ENCODE measurements at places on chromosomes 2 and 18. TPM values are rescaled to one million over a fixed set of nuclear protein-coding genes. Genes with fewer than 3 reads are reported as not detected.

DNA sequence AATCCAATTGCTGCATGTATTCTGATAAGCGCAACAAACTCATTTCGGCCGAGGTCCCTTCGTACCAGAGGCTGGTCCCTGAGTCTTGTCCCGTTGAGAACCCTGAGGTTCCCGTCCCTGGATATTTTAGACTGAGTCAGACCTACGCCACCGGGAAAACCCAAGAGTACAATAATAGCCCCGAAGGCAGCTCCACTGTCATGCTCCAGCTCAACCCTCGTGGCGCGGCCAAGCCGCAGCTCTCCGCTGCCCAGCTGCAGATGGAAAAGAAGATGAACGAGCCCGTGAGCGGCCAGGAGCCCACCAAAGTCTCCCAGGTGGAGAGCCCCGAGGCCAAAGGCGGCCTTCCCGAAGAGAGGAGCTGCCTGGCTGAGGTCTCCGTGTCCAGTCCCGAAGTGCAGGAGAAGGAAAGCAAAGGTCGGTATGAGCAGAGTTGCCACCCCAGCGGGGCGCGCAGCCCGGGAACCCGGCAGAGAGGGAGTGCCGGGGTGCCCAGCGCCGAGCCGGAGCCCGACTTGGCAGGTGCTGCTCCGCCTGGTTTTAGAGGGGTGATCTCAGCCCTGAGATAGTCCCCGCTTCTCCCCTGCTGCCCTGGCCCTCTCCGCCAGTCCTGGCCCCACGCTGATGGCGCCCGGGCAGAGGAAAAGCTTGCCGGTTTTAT, 714 bp downstream of the HOXD10 start:
- no peak for DNase-seq

DNA sequence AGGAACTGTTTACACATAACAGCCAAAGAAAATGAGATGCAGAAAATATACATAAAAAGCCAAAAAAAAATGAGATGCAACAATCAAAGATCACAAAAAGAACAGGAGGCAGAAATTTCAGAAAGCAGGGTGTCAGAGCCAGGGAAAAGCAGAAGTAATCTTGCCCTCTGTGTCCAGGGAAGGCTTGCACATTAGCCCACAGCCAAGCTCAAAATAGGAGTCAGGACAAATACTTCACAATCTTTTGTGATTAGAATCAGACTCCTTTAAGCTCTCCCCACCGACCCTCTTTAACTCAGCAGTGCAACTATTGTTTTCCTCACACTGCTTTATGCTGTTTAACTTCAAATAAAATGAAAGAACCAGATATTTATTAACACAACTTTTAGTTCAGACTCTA, 34.6 kb downstream of the IAH1 start:
- no peak for DNase-seq

GRCh38 chr18:78770139-78770822, 209.3 kb upstream of the SALL3 start:
- DNase-seq, result no peak

STPG4 gene
- 1.0 TPM for total RNA-seq

DNA sequence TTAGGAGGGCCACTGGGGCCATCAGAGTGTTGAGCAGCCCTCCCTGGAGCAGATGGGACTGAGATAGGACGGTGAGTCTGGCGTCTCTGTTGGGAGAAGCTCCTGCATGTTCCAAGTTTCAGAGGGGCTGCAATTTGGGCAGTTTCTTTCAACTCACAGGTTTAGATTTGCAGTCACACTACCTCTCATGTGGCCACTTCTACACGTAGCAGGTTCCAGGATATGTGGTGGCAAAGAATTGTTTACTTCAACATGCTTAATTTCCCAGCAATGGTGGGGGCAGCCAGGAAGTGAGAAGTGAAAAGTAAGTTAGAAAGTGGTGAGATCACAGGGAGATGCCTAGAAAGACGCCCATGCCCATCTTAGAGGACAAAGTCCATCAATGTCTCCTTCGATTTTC, 9.3 kb downstream of the NCK2 start:
- DNase-seq, result no peak

TWSG1 gene
- total RNA-seq, result 57.6 TPM

DNA sequence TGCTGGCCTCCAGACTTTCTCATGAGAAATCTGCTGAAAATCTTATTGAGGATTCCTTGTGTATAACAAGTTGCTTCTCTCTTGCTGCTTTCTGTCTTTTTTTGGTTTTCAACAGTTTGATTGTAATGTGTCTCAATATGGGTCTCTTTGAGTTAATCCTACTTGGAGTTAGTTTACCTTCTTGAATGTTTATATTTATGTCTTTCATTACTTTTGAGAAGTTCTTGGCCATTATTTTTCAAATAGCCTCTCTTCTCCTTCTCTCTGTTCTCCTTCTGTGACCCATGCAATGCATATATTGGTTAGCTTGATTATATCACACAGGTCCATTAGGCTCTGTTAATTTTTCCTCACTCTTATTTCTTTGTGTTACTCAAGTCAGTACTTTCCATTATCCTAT, 67.4 kb upstream of the ADAM23 start:
- DNase-seq, result no peak

- no peak for DNase-seq
Measured at GRCh38 chr18:51430538-51430937, 233.1 kb upstream of the MEX3C start.

SLC4A3 gene
- 29.4 TPM for total RNA-seq

- no peak for DNase-seq
Measured at GRCh38 chr2:46535360-46535759, 56.0 kb downstream of the TMEM247 start.

DNA sequence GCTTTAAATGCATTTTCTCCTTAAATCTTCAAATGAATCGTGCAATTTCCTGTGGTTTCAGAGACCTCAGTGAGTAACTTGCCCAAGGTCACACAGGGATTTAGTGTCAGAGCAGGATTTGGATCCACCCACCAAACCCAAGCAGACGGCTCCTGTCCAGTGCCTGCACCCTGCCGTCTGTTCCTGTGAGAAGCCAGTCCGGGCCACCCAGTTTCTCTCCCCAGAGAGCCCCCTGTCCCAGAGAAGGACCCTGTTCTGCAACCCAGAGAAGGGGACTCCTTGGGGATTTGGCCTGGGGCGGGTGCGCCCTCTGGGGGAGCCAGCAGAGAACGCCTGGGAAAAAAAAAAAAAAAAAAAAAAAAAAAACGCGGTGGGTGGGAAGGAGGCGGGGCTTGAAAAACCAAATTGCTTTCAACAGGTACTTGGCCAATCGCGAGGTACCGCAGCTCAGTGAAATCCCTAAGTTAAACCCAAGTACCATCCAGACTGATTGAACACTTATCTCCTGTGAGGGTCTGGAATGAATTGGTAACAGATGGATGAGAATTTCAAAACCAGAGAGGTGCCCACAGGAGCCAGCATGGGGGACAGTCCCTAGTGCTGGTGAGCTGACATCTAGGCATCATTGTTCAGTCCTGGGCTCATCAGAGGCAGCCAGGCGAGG, 30.9 kb upstream of the REEP1 start:
- DNase-seq, result peak; percentile 37

DNA sequence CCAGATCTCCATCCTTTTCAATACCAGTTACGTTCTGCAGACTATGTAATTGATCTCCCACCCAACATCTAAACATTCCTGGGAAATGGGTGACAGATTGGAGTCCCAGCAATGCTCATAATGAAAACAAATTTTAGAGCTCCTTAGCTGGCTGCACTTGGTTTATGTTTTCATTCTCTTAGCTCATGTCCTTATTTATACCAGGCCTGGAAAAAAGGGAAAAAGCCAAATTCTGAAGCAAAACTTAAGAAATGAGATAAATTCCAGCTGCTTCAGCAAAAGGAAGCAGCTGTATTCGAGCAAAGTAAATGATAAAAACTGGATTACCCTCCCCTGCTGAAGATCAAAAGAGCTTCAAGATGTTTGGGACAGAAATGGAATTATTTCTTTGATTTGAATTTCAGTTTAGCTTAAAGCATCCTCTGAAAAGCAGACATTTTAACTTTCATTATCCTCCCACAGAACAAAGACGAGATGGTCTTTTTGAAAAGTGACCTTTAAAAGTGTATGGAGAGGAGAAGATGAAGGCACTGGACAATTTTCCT, 196.5 kb upstream of the THUMPD2 start:
- DNase-seq, result no peak

DUSP19 gene
- total RNA-seq, result 0.29 TPM

DNA sequence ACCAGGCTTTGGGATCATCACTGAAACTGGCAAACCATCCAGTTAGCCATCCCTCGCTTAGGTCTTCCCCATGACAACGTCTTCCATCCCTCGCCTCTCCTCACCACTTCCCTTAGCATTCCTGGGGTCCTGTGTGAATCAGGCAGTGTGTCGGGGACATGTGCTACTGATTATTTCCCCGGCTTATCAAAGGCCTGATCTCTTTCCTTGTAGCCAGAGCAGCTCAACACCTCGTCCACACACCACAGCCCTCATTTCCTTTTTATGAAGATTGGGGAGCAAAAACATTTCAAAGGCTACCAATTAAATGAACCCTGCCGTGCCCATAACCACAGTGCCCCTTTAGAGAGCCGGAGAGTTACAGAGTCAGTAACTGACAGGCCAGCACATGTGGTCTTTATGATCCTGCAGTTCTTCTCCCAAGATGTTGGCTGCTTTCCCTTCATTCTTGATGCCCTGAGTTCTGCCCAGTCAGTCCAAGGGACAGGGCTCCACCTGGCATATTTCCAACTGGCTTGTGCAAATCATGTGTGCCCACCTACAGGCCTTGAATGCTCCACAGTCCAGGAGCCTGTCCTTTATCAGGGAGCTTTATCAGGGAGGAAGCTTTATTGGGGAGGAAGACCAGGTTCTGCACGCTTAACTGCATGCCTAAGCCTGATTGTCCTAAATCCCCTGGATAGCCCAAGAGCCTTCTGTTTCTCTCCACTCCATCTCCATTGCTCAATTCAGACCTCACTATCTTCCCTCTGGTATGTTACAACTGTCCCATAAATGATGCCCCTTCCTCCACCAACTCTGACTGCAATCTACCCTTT, 343.1 kb downstream of the CYRIA start:
- no peak for DNase-seq

PIKFYVE gene
- 15.6 TPM for total RNA-seq

VWA3B gene
- not detected for total RNA-seq

- no peak for DNase-seq
Measured at GRCh38 chr2:48250943-48251342, 279.0 kb upstream of the STON1 start.

DNA sequence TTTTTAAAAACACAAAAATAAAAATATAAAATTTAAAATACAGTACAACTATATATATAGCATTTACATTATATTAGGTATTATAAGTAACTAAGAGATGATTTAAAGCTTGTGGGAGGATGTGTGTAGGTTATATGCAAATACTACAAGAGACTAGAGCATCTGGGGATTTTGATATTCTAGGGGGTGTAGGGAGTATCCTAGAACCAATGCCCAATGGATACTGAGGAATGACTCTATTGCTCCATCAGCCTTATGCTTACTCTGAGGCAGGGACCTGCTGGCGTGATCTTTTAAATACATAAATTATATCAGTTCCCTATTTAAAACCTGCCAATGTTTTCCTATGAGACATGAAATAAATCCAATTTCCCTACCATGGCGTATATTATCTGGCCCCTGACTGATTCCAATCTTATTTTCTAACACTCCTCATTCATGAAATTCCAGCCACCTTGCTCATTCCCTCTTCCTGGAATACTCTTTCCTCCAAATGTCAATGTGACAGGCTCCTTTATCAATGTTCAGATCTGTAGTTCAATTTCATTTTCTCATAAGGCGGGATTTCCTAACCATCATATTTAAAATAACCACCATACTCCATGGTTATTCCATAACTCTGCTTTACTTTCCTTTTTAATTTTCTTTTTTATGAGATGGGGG, 22.2 kb downstream of the SP3 start:
- no peak for DNase-seq

- DNase-seq, result no peak
Measured at GRCh38 chr2:134246154-134246874, 7.6 kb upstream of the MGAT5 start.

PARD3B gene
- total RNA-seq, result 21.8 TPM

CNTNAP5 gene
- total RNA-seq, result 1.4 TPM

GRCh38 chr2:125095826-125096225, 1070.7 kb downstream of the CNTNAP5 start:
- DNase-seq, result no peak

- DNase-seq, result no peak
Measured at GRCh38 chr18:75915941-75916623, 488.6 kb upstream of the SMIM21 start.

SULT1C2 gene
- 2.8 TPM for total RNA-seq

GNLY gene
- 4.8 TPM for total RNA-seq

LRP1B gene
- total RNA-seq, result 0.79 TPM

GRCh38 chr2:179044500-179044899, 5.4 kb downstream of the CCDC141 start:
- no peak for DNase-seq

ACMSD gene
- total RNA-seq, result not detected

MYOM1 gene
- 9.7 TPM for total RNA-seq

- DNase-seq, result no peak
Measured at GRCh38 chr18:79484661-79485621, 89.2 kb downstream of the NFATC1 start.

DNA sequence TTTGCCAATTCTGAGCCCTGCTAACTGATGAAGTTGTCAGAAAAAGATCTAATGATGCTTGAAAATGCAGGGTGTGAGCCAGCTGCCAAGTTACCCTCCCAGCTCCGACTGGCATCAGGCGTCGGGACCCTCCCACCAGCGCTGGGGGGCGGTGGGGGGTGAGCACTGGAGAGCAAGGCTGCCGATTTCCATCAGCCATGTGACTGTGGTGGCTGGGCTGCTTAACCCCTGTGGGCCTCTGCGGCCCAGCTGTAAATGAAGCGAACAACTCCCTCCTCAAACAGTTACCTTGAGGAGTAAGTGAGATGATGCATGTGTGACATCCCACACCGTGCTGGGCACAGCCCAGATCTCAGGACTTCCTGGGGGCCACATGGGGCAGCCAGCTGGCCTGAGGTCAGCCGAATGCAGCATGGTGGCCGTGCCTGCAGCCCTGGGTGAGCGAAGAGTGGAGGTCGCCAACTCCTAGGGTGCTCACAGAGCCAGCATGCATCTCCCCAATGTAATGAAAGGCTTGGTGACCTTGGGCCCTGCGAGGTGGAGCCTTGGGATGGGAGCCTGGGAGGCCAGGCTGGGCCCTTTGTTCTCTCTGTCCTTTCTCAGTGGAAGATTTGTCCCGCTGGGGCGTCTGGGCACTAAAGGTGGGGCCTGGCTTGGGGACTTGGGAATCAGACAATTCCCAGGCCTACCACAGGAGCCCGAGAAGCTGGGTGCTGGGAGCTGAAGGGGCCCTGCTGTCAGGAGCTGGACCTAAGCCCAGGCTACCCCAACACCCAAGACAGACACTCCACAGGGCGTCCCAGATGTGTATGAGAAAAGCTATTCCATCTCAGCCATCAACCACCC, 25.1 kb downstream of the CIB4 start:
- DNase-seq, result no peak

- DNase-seq, result no peak
Measured at GRCh38 chr2:44713170-44713569, 228.3 kb upstream of the SIX3 start.
